ENCODE measurements at places on chromosomes 1 and 21. TPM values are rescaled to one million over a fixed set of nuclear protein-coding genes. Genes with fewer than 3 reads are reported as not detected.

DNA sequence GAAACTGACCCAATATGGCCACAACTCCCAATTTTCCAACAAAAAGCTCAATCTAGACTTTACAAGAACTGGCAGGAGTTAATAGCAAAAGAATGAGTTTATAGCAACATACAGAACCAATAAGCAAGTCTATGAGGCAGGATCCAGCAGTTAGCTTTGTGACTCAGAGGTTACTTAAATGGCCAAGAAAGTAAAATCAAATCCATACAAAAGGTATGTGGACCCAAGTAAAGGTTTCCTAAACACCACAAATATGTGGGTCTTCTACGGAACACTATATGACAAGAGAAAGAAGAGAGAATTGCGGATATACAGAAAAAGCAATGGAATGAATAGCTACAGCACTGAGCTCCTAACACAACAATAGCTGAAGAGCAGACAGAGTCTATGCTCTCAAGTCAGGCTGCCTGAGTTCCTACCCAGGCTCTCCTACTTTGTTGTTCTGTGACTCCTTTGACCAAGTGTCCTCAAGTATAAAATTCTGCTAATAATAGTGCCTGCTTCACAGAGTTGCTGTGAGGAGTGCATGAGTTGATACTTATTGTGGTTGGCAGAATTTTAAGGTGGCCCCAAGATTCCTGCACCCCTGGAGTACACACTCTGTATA lies 204.3 kb downstream of the SMYD3 start:
- H3K27ac ChIP-seq, result no peak overlapping the region
- DNase-seq, result no peak
- H3K27me3 ChIP-seq, result no peaks in the 10 kb centered on the region
- no peak overlapping the region for H3K4me3 ChIP-seq
- H3K4me1 ChIP-seq, result peaks cover 4% of the 10 kb centered on the region

DNA sequence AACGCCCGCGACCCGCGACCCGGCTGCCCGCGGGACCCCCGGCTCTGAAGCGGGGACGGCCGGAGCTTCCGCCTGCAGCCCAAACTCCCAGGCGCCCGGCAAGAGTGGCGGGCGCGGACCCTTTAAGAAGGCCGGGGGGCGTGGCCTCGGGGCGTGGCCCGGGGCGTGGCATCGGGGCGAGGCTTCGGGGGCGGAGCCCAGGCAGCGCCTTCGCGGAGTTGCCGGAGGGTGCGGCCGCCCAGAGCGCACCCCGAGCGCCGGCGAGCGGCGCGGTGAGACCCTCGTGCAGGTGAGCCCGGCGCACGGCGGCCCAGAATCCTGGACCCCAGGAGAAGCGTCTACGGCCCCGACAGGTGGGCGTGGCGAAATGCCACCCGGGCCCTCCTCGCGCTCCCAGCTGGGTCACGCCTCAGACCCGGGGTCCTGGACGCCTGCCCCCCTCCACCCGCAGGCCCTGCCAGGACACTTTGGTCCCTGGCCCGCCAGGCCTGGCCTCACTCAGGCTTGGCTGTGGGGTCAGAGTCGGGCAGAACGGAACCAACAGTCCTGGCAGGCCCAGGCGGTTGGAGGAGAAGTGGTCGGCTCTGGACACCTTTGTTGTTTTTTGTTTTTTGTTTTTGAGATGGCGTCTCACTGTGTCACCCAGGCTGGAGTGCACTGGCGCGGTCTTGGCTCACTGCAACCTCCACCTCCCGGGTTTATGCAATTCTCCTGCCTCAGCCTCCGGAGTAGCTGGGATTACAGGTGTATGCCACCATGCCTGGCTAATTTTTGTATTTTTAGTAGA lies 14.4 kb downstream of the RNF223 start:
- no peak overlapping the region for H3K27ac ChIP-seq
- H3K4me1 ChIP-seq, result peaks cover 26% of the 10 kb centered on the region
- peaks cover 57% of the 10 kb centered on the region for H3K27me3 ChIP-seq
- peak overlapping the region; percentile 62 for H3K4me3 ChIP-seq

DNA sequence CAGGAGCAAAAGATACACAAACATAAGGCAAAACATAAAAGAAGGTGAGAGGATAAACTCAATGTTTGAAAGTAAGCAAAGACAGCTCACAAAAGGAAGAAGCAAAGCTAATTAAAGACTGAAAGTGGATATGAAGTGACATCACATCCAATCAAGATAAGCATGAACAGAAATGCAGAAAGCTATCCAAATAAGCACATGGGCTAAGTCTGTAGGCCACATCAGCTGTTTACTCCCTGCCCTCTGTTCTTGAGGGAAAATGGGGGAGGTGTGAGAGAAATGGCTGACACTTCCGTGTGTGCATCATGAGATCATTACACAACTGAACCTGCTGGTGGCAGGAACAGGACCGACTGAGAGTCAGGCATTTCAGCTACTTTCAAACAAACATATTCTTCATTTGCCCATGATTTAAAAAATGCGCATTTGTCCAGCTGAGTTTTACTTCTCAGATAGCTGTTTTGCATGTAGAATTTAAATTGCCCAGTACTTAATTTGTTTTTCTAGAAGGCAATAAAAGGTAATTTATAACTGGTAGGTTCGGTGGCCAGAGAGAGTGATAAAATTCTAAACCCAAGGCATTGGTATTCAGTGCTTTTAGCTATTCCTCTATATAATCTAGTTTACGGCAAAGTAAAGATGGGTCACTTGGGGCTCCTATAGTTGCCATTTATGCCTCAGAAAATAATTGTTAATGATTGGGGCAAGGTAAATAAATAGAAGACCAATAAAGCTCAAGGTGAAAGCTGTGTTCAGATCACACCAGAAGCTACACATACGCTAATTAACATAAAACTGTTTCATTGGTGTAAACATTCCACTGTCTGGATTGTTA lies 27.2 kb upstream of the MAN1A2 start:
- DNase-seq, result no peak
- no peak overlapping the region for H3K27ac ChIP-seq

GRCh38 chr1:3928586-3928985 lies 28.5 kb upstream of the C1orf174 start:
- no peak overlapping the region for H3K4me3 ChIP-seq
- H3K36me3 ChIP-seq, result no peaks in the 10 kb centered on the region
- no peaks in the 10 kb centered on the region for H3K4me1 ChIP-seq
- no peak overlapping the region for H3K27ac ChIP-seq
- no peak for DNase-seq

Gene NVL
- total RNA-seq, result 30.4 TPM

DNA sequence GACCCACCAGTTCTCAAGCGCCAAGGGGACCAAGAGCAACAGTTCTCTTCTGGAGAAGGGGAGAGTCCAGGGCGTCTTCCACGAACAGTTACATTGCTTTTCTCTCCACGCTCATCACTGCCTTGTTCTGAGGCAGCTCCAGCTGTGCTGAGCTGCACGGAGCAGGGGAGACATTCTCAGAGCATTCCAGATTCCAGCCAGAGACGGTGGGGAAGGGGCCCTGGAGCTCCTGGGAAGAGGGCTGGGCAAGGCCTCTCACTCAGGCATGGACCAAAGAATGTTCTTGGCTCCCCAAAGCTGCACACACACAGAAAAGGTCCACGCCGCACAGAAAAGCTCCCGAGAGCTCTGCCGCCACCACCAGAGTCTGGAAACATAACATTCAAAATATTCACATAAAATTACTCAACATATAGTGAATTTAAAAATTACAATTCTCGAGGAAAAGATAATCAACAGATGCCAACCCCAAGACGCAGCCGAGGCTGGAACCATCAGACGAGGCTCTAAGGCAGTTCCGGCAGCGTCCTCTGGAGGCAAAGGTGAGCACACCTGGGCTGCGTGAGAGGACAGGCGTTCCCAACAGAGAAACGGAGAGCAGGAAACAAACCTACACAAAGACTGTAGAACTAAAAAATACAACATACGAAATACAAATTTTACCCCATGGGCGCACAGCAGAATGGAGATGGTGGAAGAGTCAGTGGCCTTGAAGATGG lies 40.5 kb downstream of the UBE2G2 start:
- H3K27me3 ChIP-seq, result no peaks in the 10 kb centered on the region
- H3K4me3 ChIP-seq, result no peak overlapping the region
- DNase-seq, result no peak
- H3K4me1 ChIP-seq, result no peaks in the 10 kb centered on the region

Gene GNL2
- 37.5 TPM for total RNA-seq

DNA sequence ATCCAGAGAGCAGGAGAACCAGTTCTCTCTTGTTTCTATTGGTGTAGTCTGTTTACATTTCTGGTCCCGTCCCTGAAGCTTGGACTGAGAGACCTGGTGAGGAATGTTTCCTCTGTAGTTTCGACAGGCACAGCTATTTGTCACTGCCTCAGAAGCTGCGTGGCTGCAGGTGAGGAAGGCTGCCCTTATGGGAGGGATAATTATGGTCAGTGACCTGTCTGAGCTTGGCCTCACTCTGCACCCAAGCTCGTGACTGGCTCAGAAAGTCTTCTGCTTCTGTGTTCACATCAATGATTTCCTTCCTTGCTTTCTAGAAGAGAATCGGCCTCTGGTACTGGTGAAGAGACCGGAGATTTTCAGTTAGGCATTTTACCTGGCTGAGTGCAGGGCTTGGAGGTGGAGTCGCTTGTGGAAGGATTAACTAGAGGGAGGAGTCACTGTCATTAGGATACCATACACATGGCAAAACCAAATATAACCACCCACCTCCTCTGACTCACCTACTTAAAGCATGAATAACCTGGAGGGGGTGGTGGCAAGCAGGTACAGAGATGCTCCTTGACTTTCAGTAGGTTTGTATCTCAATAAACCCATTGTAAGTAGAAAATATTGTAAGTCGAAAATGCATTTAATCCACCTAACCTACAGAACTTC lies 19.9 kb upstream of the WDR26 start:
- peak overlapping the region; percentile 61 for H3K27ac ChIP-seq

Data from lower lobe of right lung (tissue), 2 donors.